ENCODE measurements at places on chromosomes 4 and X.

- DNase-seq: no peak
Observed at GRCh38 chr4:25297528-25298242, 14.9 kb upstream of the ZCCHC4 start.

DNA sequence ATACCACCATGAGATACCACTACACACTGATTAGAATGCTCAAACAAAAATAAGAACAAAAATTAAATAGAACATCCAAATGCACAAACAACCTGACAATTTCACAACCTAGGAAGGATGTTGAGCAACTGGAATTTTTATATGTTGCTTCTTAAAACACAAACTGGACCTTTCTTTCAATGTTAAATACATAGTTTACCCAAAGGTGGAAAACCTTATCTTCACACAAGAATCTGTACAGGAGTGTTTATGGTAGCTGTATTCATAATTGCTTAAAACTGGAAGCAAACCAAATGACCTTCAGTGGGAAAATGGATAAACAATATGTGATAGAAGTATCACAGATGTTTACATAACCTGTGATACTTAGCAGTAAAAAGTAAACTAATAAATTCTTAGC is 573.8 kb downstream of the MAGEB5 start:
- peak; percentile 21 for DNase-seq

GRCh38 chrX:21153503-21153902 is 220.7 kb upstream of the CNKSR2 start:
- peak; percentile 36 for DNase-seq

DNA sequence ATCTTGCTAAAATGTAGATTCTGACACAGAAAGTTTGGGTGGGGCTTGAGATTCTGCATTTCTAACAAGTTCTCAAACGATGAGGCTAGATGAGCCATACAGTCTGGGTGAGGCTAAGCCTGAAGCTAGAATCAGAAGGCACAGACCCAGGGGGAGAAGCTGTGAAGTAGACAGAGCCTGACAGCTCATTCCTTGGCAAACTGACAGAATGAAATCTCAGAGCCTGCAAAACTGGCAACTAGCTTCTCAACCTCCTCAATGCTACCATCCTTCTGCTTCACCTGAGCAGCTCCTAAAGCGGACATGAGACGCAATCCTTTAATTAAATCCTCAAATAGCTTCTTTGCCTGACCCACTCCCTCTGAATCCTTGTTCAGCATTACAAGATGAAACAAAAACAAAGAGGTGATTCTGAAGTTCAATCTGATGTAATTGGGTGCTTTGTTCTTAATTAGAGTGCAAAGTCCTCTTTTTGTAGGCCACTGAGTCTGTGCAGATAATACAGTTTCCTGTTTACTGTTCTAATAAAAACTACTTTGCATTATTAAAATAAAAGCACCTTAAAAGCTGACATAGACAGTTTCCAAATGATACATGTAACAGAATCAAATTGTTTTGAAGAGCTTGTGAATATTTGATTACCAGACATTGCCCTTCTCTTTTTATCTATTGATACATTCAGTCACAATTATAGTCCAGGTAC is 71.0 kb upstream of the BMP2K start:
- peak; percentile 62 for DNase-seq

GRCh38 chrX:40006106-40007017 is 91.4 kb downstream of the BCOR start:
- no peak for DNase-seq

DNA sequence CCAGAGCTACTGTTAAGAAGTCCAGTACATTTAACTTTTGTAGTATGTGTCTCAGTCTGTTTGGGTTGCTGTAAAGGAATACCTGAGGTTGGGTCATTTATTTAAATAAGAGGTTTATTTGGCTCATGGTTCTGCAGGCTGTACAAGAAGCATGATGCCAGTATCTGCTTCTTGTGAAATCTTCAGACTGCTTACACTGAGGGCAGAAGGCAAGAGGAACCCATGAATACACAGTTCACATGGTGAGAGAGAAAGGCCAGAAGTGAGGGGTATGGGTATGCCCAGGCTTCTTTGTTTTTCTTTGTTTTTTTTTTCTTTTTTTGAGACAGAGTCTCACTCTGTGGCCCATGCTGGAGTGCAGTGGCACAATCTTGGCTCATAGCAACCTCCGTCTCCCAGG is 6.0 kb upstream of the CISD2 start:
- no peak for DNase-seq

GRCh38 chr4:8046925-8047541 is 107.4 kb upstream of the AFAP1 start:
- DNase-seq: no peak

- DNase-seq: no peak
Observed at GRCh38 chr4:159352609-159353008, 249.7 kb downstream of the RAPGEF2 start.
